Activated CD8-positive, alpha-beta memory T cell treated with anti-CD3 and anti-CD28 coated beads for 1 hour (primary cell): ENCODE measurements at places on chromosomes 11 and 22.

DNA sequence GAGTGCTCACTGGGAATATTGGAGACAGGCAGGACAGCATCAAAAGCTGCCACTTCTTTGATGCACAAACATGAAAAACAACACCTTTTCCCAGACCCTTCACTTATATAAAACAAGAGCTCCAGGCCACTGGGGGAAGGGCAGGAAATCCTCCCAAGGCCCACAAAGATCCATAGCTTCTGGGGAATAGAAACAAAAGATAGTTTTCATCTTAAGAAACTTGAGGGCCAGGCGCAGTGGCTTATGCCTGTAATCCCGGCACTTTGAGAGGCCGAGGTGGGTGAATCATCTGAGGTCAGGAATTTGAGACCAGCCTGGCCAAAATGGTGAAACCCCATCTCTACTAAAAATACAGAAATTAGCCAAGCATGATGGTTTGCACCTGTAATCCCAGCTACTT lies 15.3 kb downstream of the RTL6 start:
- no peak for DNase-seq

GRCh38 chr22:39560127-39560526 lies 10.4 kb upstream of the CACNA1I start:
- DNase-seq, result no peak

DNA sequence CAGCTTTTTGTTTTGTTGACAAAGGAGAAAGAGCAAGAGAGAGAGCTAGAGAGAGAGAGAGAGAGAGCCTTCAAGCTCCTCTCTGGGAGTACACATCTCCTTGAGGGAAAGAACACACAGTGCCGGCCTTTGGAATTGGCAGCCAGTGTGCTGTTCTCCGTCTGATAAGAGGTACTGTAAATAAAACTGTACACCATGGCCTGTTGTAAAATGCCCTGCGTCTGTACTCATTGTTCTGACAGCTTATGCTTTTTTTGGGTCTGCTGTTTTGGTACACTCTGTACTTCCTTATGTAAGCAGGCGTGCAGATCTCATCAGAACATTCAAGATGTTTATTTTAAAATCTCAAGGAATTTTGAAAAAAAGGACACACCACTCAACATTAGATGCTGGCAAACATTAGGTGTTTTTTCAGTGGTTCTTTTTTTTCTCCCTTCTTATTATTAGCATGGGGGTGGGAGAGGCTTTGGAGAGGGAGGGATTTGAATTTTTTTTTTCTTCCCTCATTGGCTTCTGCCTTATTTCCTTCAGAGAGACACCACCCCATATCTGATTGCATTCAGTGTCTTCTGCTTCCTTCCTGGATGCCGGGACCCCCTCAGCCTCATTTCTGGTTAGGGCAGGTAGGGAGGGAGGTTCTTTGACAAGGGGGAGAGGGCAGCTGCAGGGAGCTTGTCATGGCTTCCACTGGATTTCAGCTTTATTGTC lies 116.8 kb upstream of the NNMT start:
- no peak for DNase-seq

- DNase-seq, result no peak
Measured at GRCh38 chr11:114615448-114616361, 20.1 kb upstream of the NXPE4 start.

DNA sequence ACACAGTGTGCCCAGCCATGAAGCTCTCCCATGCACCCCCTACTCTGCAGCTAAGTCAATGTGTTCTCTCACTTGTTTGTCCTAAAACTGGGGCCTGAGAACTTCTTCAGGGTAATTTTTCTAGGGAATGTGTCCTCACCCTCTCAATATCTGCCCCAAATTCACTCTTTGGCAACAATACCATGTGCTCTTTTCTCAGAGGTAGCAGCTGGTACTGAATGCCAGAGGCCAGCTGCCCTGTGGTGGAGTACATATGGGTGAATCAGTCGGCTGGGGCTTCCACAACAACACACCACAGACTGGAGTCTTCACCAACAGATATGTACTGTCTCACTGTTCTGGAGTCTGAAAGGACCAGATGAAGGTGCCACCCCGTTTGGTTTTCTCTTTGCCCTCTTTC lies 97.7 kb upstream of the TOP3B start:
- no peak for DNase-seq
